ENCODE measurements at places on chromosomes 16 and 17. TPM values are rescaled to one million over a fixed set of nuclear protein-coding genes. Genes with fewer than 3 reads are reported as not detected.

DNA sequence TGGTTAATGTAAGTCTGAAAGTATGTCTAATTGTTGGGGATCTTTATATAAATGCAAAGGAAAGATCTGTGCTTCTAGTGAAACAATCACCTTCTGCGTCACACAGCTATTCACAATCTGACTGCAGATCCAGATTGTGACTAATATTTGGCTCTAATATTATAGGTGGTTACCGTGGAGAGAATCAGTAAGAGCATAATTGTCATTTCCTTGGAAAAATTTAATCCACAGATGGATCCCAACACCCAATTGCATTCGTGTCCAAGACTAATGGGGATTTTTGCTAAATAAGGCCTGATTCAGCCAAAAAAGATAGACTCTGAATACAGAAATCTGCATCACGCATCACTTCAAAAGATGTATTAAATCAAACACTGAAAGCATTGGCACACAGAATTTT lies 2.7 kb upstream of the KCNJ2 start:
- DNase-seq, result no peak

GRCh38 chr17:58316260-58316960 lies 12.2 kb downstream of the TSPOAP1 start:
- no peak for DNase-seq

DNA sequence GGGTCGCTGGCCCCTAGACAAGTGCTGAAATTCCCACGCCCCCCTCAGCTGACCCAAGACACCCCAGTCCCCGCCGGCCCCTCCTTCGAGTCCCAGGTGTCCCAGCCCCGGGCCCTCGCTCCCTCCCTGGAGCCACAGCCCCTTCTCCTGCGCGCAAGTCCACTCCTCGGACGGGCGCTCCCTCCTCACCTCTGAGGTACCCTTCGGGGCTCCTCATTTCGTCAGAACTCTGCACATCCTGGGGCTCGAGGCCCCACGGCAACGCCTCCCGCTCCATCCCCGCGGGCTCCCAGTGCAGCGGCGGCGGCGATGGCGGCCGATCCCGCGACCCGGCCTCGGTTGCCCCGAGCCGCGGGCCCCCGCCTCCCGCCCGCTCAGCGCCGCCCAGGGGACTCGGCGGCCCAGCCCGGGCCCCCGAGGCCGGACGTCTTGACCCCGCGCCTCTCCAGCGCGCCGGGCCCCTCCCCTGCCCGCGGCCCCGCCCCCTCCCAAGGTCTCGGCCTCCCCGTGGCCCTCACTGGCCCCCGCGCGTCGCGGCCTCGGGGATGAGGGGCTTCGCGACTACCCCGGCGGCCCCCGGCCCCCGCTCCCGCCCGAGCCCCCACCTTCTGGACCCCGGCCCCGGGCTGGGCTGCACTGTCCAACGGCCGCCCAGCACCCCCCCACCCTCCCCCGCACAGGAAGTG lies at the start of gene ZNF768:
Gene ZNF768 (minus strand): TSS at position 430 of the 686 bp plus-strand sequence. CDS start 153 bp downstream, at position 277.
- DNase-seq, result peak; percentile 87

DNA sequence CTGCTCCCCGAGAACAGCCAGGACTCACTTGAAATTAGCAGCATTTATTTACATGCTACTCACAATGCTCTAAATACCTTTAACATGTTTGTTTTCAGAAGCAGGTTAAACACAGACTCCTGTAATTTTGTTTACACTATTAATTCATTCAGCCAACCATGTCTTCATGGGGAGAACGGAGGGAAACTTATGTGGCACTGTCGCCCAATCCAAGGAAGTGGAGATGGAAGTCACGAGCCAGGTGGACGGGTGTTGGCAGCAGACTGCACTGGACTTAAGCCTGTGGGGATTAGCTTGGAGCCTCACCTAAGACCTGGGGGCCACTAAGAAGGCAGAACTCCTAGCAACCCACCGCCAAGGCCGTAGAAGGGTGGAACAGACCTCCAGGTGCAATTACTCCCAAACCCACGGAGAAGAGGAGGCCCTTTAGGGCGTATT lies 8.8 kb upstream of the GFAP start:
- DNase-seq, result no peak

MT4 gene
- not detected for total RNA-seq

CLEC19A gene
- total RNA-seq, result under 0.01 TPM

All from frontal cortex (tissue), 4 donors.